ENCODE measurements at places on chromosomes 5 and 9.

GRCh38 chr9:100084734-100085133 is 14.1 kb downstream of the ERP44 start:
- no peak for DNase-seq

GRCh38 chr5:145856285-145856818 is 16.5 kb downstream of the GRXCR2 start:
- DNase-seq, result peak; percentile 49

DNA sequence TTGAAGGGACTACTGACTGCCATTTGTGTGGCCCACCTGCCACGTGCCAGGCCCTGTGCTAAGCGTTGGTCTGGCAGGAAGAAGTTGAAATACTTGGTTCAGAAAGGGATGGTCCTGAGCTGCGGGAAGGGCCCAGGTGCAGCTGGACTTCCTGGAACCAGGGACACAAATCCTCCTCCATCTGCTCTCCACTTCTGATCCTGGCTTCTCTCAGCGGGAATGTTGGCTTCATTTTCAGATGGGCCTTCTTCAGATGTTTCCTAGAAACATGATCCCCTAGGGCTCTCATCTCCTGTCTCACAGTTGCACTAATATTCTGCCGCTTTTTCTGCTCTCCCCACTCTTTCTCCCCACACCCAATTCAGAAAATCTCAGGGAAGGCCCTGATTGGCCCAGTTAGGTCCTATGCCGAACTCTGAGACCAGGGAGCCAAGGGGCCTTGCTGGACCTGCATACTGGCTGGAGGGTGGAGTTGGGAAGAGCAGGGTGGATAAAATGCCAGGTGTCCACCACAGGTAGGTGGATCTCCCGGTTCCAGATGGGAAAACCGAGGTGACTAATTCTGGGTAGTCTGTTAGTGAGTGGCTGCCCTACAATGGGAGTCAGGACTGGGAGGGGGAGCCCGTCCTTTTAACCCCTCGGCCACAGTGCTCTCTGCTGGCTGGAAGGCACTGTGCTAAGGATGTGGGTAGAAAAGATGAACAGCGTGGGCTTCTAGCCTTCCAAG is 19.4 kb downstream of the PSAT1 start:
- DNase-seq, result peak; percentile 35

DNA sequence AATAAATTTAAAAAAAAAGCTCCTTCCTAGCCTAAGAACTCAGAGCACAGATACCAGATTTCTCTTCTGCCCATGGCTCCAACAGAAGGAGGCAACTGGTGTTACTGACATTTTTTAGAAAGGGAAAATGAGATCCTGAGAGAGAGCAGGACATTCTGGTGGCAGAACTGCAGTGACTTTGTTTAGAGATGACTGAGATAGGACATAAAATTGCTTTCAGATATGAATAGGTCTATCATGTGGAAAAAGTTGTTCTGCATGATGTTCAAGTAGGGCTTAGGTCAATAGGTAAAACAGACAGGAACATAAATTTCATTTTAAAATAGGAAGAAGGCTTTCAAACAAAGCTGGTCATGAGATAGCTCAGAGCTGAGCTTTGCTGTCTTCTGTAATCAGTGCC is 49.6 kb downstream of the NIPAL4 start:
- no peak for DNase-seq

DNA sequence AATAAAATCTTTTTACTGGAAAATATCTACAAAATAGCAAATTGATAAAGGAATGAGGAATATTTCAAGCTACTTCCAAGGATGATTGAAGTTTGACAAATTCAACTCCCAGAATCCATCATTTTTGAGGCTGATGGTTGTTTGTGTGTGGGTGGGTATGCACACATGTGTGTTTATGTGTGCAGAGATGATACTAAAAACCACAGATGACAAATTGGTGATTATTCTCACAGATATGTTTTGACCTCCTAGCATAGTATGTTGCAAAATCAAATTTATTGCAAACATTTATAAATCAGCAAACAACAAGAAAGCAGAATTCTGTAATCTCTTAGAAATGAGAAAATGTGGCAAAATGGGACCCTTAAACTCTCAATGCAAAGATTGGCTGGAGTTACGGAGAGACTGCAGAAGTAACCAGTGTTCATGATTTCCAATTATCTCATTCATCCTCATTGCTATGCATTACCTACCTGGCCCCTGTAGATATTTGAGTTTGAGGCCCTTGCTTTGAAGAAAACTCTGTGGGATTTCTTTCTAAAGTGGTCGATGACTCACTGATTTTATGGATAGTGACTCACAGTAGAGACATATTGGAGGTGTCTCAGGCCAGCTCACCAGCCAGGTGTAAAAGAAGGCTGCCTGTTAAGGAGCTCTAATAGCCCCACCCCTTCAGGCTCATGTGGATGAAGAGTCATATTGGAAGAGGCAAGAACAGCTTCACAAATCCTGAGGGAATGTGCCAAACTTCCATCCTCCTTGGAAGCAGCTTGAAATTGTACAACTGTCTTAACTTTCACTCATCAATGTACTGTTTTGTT is 44.6 kb upstream of the TMC1 start:
- DNase-seq, result peak; percentile 46

GRCh38 chr5:171418982-171419687 is at the start of gene FGF18:
Gene FGF18, plus strand, starts transcription at chr5:171419647. Its CDS starts 553 bp downstream, at chr5:171420200.
- DNase-seq, result peak; percentile 63

- DNase-seq, result no peak
These were observed 28.0 kb upstream of the IRX2 start for GRCh38 chr5:2779459-2779858.

DNA sequence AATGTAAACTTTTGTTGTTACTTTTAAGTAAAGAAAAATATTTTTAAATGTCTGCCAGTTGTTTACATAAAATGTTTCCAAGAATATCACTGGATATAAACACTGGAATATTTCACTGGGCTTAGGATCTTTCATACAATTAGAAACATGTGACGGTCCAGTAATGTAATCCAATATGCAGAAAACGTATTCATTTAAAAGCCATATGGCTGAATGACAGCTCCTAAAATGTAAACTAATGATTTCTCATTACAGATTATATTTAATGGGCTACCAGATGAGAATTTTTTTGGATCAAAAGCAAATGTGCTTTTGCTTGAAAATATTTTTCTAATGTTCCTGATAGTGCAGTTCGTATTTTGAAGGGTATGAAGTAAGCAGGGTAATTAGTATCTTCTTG is 124.3 kb downstream of the TTC39B start:
- no peak for DNase-seq

DNA sequence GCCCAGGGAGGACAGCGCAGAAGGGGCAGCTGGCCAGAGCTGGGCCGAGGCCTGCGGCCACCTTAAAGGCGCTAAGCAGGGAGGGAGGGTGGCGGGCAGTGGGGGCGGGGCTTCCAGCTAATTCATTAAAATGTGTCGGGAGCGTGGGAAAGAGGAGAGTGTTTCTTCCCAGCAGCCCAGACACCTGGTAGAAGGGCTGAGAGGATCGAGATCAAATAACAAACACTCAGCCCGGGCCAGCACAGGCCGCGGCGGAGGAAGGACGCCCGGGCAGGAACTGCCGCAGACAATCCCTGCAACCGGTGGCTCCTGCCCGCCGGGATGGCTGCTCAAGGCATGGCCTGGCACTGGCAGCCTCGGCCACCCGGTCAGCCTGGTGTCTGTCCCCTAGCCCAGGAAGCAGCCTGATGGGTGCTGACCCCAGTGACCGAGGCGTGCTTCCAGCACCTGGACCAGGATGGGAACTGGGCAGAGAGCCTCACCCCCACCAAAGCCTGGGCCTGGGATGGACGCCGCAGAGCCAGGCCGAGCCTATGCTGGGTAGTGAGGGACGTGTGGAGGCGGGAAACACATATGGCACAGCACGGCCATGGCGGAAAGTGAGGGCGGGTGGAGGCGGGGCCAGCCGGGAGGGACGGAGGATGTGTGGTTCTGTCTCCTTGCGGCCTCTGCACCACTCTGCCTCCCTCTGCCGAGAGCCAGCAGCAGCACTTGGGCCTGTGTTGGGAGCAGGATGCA is 3.2 kb upstream of the NRARP start:
- DNase-seq, result peak; percentile 75

DNA sequence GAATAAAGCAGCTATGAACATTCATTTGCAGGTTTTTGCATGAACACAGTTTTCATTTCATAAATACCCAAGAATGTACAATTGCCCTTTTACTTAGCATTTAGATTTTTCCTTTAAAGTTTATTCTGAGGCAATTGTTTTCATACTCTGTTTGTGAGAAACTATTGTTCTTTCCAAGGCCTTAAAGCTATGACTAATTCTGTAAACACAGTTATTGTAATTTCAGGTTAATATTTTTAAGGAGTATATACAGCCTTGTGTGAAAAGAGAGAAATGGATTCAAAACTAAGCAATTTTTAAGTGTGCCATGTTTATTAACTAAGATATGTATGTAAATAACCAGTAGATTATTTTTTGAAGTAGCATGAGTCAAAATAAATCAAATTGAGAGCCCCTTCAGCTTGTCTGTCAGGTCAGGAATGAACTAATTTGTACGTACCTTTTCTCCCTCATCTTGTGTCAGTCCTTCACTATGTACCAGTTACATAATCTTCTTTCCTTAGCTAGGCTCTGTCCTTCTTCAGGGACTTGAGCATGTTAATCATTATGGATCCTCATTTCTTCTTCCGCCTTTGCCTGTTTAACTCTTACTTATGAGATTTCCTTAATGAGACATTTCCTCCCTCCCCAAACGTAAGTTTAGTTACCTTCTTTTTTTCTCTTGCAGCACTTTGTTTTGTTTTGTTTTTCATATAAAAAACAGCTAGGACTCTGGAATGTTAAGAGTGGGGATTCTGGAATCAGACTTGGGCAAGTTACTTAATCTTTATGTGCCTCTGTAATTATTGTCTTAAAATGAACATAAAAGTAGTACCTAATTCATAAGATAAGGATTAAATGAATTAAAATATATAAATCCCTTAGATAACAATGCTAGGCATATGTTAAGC is 63.6 kb downstream of the NIPBL start:
- DNase-seq, result no peak

GRCh38 chr5:116445311-116445710 is 129.3 kb downstream of the SEMA6A start:
- no peak for DNase-seq

- DNase-seq, result no peak
These were observed 132.9 kb downstream of the LHFPL2 start for GRCh38 chr5:78515670-78516069.

- DNase-seq, result no peak
These were observed 595.2 kb downstream of the RAB3C start for GRCh38 chr5:59178071-59178470.

GRCh38 chr9:101650142-101650541 is 55.4 kb upstream of the PPP3R2 start:
- DNase-seq, result no peak

- no peak for DNase-seq
These were observed 61.2 kb downstream of the COL15A1 start for GRCh38 chr9:99004717-99005460.

DNA sequence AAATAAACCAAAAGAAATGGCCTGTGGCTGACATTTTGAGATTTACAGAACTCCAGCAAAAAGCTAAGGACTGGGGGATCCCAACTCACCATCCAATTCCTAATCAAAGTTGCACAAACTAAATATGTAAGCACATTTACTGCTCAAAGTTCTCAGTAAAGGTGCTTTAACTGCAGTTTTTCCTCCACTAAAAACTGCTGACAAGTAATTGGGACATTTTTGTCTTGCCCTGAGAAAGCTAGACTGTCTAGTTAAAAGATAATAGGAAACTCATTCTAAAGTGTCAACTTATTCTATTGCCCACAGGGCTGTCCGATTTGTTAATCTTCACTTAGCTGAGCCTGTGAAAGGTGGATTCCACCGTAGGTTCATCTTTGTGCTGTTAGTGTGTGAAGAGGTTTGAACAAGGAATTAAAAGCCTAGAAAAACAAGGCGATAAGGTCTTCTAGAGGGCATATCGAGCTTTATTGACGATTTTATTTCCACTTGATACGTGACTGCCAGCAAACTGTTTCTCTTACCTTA is 1.0 kb downstream of the DOCK8 start:
- DNase-seq, result no peak

GRCh38 chr5:154714266-154714986 is 40.8 kb upstream of the LARP1 start:
- no peak for DNase-seq

GRCh38 chr5:33929925-33930690 is 6.1 kb upstream of the RXFP3 start:
- DNase-seq, result no peak

- no peak for DNase-seq
These were observed 136.3 kb downstream of the MED27 start for GRCh38 chr9:131943351-131943841.

DNA sequence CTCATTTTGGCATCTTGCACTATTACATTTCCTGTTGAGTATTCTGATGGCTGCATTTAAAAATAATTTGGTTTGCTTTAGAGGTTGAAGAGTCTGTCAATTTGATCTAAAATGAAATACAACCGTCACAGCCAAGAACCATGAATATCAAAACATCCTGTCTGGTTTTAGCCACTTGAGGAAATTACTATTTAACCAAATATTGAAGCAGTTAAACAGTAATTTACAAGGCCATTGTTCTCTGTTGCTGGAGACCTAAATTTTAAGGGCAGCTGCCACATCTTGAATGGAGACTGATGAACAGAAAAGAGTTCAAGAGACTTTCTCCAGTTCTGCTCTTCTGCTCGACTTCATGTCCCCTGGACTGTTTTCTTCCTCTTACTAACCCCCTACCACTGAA is 549.4 kb downstream of the LRRC70 start:
- DNase-seq, result no peak

DNA sequence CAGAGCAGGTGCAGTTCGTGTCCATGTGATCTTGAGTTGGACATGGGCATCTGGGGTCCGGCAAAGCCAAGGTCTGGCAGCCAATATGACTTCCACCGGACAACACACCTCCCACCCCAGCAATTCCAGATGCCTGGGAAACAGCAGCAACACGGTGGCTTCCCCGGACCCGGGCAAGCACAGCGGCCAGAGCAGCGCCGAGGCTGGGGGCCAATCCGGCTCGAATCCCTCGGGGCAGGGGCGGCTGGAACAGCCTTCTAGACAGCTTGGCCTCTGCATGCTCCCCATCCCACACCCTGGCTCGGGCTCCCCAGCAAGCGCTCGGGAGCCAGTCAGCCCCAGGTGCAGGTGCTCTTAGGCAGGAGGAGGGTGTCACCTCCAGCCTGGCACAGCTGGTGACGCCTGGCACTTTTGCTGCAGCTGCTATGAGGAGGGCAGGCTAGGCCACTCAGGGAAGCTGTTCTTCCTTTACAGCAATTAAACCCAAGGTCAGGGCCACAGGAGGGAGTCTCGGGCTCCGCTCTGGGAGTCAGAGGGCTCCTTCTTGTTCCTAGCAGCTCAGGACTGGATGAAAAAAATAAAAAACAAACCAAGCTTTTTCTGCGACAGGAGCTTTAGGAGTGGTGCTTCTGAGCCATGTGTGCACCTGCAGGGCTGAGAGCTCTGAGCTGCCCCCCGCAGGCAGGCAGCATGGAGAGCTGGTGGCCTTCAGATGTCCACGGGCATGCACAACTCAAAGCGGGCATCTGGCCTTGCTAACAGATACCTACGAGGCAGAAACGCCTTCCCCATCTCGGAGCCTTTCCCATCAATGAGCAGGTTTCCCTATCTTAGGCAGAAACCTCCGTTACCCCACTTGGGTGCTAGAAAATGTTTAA is 28.2 kb downstream of the DBH start:
- DNase-seq, result no peak

- DNase-seq, result no peak
These were observed 36.7 kb downstream of the SLC27A6 start for GRCh38 chr5:129001841-129002526.

- no peak for DNase-seq
These were observed 42.2 kb downstream of the SECISBP2 start for GRCh38 chr9:89360465-89360864.
